NCI-H524 treated with DMSO at 0.1 percent for 48 hours (cell line): ENCODE measurements at places on chromosomes 6 and 20.

- DNase-seq: no peak
Measured at GRCh38 chr20:1844325-1845162, 50.7 kb upstream of the SIRPA start.

DNA sequence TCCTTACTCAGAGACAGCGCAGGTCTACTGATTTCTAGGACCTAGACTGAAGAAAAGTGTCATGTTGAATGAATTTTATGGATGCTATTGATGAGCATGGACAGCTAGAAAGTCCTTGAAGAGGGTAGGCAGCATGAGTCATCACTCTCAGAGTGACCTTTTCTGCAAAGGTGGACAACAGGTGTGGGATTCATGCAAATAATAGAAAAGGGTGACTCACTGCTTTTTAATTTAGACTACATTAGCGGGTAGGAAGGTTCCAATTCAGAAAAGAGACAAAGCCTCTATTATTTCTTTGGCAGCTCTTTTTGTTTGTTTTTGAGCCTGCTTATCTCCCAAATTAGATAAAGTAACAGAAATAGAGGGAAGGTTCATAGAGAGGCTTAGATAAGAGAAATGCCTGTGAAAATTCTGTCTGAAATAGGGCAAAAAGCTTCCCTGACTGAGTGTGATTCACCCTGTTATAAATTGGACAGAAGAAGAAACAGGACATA lies 191.4 kb downstream of the TENT5A start:
- no peak for DNase-seq

- DNase-seq: no peak
Measured at GRCh38 chr20:4905613-4906012, 95.7 kb downstream of the SLC23A2 start.

- DNase-seq: no peak
Measured at GRCh38 chr6:105102186-105102585, 77.6 kb downstream of the POPDC3 start.

DNA sequence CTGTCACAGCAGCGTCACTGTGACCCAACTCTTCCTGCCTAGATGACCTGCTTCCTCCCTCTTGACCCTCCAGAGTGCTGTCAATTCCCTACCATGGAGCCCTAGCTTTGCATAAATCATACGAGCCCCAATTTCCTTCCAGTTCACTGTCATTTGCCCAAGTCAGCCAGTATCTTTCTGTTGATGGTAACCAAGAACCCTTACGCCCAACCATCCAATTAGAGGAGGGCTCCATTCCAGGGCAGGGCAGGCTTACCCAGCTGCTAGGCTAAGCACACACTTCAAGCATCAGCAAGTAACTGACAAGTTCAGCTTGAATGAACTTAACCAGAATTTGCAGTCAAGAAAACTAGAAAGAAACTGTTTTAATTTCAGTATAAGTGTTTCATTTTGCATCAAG lies 25.7 kb downstream of the WFDC3 start:
- no peak for DNase-seq

GRCh38 chr6:38117281-38117680 lies 297.8 kb downstream of the ZFAND3 start:
- no peak for DNase-seq

DNA sequence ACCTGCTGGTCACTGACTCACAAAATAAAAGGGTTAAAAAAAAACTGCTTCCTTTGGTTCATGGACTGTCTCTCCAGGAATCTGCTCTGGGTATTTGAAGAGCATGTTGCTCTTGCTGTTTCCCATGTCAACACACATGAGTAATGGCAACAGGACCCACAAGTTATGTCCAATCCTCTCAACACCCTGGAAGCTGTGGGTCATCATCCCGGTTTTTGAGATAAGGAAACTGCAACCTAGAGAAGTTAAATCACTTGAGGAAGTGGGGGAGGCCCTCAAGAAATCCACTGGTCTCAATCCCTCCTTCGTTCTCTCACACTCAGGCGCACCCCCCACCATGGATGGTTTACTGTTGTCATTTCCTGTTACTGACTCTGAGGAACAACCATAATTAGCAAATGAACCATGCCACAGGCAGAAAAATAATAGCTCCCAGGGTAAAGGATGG lies 12.4 kb downstream of the MAP1LC3A start:
- DNase-seq: no peak

DNA sequence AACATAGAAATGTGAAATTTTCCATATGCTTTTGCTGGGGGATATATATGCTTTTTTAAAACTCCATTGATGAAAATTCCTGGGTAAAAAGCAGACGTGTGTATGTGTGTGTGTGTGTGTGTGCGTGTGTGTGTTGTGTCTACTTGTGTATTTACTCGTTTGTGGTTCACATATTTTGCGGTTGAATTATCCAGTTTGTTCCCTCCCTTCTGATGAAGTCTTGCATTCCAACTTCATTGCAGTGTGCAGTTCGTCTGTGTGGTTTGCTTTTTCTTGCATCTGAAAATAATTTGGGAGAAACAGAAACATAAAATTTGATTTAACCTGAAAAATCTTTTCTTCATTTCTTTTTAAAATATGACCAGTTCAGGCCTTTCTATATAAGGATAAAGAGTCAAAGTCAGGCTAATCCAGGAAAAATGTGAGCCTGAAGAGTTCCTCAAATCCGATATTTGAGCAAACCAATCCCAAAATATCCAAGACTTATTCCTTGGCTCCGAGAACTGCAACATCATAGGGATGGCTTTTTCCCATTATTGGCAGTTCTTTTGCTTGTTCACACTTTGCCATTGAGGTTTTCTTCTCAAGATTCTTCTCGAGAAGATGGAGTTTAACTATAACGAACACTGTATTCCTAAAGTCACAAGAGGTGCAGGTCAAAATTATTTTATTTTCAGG lies 202.2 kb upstream of the CCN2 start:
- no peak for DNase-seq

- DNase-seq: no peak
Measured at GRCh38 chr6:1391800-1392309, 2.5 kb downstream of the FOXF2 start.

GRCh38 chr20:1882026-1882425 lies 13.2 kb upstream of the SIRPA start:
- DNase-seq: peak; percentile 49

GRCh38 chr6:89452281-89452680 lies 19.3 kb downstream of the ANKRD6 start:
- DNase-seq: no peak

- no peak for DNase-seq
Measured at GRCh38 chr6:158709809-158710208, 60.0 kb downstream of the SYTL3 start.

DNA sequence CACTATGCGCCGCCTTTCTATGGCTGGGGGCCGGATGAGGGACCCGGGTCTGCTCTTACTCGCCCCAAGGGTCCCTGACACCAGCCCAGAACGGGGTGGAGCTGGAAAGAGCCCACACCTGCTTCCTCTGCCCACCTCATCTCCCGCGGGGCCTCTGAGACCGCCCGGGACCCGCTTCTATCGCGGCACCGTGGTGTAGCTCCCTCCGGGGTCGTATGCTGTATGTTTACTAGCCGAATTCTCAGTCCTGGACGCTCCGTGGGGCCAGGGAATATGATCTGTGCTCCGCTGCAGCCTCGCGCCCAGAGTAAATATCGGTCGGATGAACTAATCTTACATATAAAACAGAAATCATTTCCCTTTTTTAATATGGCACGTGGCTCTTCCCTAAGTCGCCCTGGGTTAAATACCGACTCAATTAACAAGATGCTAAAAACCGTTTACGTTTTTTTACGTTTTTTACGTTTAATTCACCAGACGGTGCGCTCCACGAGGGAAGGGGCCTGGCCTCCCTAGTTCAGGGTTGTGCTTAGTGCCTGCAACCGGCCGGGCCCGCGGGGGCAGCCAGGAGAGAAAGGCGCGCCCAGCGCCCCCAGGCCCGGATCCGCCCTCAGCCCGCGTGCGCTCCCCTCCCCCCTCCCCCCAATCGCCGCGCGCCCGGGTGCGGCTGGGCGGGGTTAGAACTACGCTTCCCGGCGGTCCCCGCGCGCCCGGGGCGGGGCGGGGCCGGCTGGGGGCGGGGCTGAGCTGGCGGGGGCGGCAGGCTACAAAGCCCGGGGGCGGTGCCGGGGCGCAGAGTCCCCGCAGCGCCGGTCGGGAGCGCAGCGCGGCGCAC lies at the start of gene RBM38:
Gene RBM38, plus strand, starts transcription at position 793 of the 835 bp plus-strand sequence. CDS start 186 bp downstream, outside the sequence.
- no peak for DNase-seq

GRCh38 chr20:57792386-57793080 lies 82.7 kb upstream of the PMEPA1 start:
- no peak for DNase-seq

GRCh38 chr6:33488339-33488738 lies 34.0 kb downstream of the ZBTB9 start:
- DNase-seq: no peak

- DNase-seq: no peak
Measured at GRCh38 chr6:69887026-69887425, 20.7 kb downstream of the COL19A1 start.

- DNase-seq: no peak
Measured at GRCh38 chr6:35309611-35310264, 12.1 kb downstream of the DEF6 start.
